ENCODE measurements at places on chromosomes 13 and 19. TPM values are rescaled to one million over a fixed set of nuclear protein-coding genes. Genes with fewer than 3 reads are reported as not detected.

DNA sequence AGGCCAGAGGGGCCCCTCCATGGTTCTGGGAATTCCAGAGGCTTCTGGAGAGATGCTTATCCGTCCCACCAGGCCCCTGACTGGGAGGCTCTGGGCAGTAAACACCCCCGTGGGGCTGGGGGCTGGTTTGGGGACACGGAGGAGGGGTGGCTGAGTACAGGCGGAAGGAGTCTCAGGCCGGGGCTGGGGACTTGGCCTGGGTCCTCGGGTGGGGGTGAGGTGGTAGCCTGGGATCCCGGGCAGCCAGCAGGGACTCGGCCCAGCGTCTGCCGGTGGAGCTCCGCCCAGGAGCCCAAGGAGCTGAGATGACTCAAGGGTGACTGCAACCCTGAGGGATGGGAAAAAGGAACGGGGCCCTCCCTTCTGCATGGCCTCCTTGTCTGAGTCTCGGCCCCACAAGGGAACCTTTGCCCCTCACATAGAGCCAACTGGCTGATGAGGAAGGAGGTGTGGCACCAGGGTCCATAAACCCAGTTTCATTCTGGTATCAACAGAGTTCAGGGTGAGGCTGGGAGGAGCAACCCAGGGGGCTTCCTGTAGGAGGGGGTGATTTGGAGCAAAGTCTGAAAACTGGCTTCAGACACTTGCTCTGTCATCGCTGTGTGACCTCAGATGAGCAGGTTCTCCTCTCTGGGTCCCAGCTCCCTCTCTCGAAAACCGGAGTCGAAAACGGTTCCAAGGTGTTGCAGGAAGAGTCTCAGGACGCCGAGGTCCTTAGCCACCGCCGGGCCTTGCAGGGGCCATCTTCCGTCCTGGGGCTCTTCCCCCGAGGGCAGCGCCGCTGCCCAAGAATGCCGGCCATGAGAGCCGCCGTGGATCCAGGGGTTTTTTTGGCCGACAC is 809 bp downstream of the MISP start:
- DNase-seq = no peak

- no peak for DNase-seq
These were observed 661.0 kb upstream of the SPRY2 start for GRCh38 chr13:81001828-81002385.

Gene CCDC169
- polyA plus RNA-seq = 5.5 TPM

Gene TNPO2
- polyA plus RNA-seq = 66.7 TPM

Gene MBD3L3
- polyA plus RNA-seq = not detected

All from renal cortex interstitium (tissue), 15 donors.